Activated CD8-positive, alpha-beta memory T cell treated with anti-CD3 and anti-CD28 coated beads for 1 hour (primary cell): ENCODE measurements at places on chromosomes 12 and 14.

GRCh38 chr12:27142101-27142721, 59.8 kb upstream of the C12orf71 start:
- DNase-seq, result no peak

DNA sequence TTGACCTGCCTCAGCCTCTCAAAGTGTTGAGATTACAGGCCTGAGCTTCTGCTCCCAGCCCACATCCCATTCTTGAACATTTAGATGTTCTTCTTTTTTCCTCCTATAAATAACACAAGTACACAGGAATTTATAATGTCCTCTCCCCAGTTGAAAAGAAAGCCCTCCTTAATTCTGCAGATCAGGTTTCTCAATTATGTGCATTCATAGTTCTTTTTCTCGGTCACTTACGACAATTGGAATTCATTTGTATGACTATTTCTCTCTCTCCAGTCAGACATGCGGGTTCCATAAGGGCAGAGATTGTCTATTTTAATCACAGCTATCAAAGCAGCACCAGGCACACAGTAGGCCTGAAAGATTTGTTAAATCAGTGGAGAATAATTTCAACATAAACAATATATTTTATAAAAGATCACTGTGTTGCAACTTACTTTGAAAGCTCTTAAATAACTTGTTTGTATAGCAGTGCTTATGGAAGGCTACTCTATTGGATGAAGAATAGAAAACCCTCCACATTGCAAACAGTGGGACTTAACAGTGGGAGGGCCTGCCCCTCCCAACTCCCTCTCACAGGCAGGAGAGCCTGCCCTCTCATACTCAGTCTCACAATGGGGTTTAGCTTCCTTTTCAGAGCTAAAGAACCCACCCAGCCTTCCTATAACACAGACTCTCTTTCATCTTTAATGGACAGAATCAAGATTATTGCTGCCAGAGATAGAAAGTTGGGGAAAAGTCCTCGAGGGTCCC, 84.1 kb upstream of the TRAF3 start:
- DNase-seq, result no peak

DNA sequence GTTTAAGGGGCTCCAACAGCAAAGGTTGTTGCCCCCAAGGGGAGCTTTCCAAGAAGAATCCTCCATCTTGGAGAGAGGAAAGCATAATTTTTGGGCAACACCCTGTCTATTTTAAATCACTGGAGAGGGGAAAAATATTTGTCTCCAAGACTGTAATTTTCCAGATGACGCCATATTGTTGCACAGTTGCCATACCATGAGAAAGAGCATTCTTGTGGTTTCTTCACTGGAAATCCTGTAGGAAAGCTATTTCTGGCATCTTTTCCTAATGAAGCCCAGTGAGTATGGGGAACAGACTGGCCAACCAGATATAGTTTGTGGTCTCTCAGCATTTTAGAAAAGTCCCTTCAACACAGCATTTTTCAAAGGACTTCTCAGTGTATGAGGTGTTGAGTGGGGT, 88.1 kb upstream of the MANSC4 start:
- no peak for DNase-seq

DNA sequence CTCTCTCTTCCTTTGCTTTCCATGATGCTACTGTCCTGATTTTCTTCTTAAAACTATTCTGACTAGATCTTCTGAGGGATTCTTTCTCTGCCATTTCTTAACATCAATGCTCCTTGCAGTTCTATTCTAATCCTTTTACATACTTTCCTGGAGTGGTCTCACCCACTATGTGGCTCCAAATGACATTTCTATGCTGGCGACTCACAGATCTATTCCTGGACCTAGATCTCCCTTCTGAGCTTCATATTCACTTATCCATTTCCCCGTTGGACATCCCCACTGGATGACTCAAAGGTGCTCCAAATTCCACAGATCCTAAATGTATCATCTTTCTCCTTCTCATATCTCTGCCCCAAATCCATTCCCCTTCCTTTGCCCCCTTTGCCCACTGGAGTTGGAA, 4.1 kb downstream of the TEP1 start:
- DNase-seq, result no peak
